GM04503 (cell line): ENCODE measurements at places on chromosomes 12 and 14.

GRCh38 chr12:6592087-6592486, 15.1 kb downstream of the CHD4 start:
- no peak for DNase-seq

GRCh38 chr12:12577786-12578185, 15.1 kb upstream of the DUSP16 start:
- no peak for DNase-seq

GRCh38 chr14:82080370-82080769, 546.7 kb upstream of the SEL1L start:
- no peak for DNase-seq

DNA sequence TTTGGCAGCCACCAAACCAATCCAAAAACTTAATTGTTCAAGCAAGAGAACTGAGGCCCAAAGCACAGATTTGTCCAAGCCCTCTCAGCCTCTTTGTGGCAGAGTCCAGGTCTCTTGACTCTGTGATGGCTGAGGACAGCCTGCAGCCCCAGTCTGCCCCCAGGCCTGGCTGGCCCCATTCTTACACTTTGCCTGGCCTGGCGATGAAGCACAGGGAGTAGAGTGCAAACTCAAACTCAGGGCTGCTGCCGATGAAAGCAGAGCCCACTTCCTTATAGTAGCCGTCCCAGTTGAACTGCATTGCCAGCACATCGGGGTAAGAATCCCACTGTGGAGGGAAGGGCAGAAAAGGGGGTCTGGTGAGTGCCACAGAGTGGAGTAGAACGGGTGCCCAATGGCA, 5.6 kb upstream of the RPAP3 start:
- no peak for DNase-seq

GRCh38 chr12:25365340-25365730, 114.6 kb upstream of the KRAS start:
- no peak for DNase-seq

GRCh38 chr12:124852911-124853427, 10.7 kb downstream of the SCARB1 start:
- no peak for DNase-seq

DNA sequence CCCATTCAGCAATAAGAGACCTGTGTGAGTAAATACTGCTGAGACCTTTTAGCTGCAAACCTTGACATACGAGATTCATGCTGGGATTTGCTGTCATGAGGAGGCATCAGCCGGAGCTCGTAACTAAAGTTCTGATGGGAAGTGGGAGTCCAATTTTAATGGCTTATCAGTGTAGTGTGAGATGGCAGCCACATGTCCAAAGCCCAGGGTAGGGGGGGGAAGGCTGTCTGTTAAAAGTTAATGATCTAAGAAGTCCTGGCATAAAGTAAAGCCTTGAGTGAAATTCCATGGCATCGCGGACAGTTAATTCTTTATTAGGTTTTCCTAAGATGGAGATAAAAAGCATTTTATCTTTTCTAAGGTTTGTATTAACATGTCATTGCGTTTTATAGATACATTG, 240.0 kb downstream of the AACS start:
- DNase-seq: no peak

- DNase-seq: peak; percentile 55
Measured at GRCh38 chr12:12735301-12735700, 18.1 kb downstream of the CDKN1B start.

DNA sequence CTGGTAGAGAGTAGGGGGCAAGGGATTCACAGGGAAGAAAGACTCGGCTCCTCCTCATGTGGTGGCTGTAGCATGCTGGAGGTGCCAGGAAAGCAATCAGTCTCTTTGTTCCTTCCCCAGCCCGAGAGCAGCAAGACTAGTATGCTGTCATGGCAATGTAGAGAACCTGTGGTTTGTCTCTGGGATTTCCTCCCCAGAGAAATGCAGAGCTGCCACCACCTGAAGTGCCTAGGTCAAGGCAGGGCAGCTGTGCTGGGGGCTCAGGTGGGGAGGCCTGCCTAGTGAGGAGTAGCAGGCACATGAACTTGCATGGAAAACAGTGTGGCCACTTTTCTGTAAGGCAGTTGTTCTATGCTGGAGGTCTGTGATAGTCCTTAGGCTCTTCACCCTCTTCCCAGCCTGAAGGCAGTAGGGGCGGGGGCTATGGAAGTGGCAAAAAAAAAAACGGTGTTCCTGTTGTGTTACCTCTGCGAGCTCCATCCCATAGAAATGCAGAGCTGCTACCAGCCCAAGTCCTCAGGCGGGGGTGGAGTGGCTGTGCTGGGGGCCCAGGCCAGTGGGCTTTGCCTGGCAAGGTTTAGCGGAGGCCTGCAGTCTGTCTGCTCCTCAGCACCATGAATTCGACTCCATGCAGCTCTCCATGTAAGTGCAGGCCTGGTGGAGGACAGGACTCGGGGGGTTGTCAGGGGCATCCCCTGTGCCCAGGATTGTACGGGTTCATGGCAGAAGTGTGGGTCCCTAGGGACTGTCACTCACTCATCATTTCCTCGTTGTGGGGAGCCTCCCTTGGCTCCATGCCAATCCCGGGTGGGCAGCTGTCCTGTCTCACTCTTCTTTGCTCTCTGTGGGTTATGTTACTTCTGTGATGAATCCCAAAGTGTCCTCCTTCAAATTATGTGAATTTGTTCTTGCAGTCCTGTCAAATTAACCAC, 4.1 kb upstream of the CLEC4D start:
- DNase-seq: no peak

DNA sequence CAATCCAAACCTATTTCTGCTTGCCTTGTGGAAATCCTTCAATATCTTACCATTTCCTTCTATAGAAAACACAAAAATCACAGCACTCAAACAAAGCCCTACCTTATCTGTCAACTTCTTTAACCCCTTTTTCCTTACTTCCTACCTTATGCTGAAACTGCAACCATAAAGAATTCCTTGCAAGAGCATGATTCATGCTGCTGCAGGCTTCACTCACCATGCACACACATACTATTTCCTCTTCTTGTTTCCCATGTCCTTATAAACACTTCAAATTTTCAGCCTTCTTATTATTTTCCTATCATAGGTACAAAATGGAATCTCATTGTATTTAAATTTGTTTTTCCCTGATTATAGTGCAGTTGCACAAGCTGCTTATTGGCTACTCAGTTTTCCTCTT, 23.3 kb downstream of the LMNTD1 start:
- no peak for DNase-seq

- DNase-seq: peak; percentile 14
Measured at GRCh38 chr14:30114051-30114450, 186.4 kb upstream of the PRKD1 start.

DNA sequence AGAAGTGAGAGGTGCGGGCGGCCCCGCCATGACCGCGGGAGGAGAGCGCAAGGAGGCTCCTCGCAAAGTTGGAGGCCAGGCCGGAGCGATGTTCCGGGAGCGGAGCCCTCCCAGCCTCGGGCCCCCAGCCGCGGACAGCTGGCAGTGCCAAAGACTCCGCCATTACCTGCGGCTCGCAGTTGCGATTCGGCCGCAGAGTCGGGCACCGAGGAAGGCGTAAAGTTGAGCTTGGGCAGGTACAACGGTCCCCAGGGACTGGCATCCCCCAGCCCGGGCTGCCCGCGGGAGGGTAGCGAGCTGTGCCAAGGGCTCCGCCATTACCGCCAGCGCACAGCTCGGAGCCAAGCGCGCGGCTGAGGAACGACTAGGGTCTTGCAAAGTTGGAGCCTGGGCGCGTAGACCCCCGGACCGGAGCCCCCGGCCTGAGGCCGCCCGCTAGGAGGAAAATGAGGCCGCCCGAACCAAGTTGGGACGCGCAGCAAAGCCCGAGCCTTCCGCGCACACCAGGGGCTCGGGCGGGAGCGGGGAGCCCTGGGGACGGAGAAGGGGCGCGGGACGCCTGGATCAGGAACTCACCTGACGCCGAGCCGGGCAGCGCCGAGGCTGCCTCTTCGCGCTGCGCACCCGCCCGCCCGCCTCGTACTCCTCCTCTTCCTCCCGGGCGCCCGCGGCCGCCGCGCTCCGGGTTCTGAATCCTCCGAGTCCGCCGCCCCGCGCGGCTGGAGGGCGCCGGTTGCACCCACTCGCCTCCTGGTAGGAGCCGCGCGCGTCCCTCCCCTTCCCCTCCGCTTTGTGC, 677 bp downstream of the NOS1 start:
- no peak for DNase-seq

DNA sequence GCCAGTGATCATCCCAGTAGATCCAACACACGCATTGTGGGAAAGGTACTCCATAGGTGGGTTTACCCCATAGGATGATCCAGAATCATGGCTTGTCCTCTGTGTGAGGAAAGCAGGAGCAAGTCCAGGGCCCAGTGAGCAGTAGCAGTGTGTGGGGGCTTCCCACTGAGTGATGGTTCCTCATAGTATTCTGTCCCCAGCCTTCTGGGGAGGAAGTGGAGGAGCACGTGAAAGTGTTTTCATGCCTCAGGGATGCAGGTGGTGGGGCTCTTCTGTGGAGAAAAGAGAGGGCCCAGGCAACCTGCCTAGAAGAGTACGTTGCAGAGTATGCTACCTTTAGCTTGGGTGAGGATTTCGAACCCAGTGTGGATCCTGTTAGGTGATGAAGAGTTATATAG, 56.5 kb downstream of the SUSD6 start:
- no peak for DNase-seq

GRCh38 chr14:104215706-104216334, 77.4 kb downstream of the KIF26A start:
- DNase-seq: no peak

DNA sequence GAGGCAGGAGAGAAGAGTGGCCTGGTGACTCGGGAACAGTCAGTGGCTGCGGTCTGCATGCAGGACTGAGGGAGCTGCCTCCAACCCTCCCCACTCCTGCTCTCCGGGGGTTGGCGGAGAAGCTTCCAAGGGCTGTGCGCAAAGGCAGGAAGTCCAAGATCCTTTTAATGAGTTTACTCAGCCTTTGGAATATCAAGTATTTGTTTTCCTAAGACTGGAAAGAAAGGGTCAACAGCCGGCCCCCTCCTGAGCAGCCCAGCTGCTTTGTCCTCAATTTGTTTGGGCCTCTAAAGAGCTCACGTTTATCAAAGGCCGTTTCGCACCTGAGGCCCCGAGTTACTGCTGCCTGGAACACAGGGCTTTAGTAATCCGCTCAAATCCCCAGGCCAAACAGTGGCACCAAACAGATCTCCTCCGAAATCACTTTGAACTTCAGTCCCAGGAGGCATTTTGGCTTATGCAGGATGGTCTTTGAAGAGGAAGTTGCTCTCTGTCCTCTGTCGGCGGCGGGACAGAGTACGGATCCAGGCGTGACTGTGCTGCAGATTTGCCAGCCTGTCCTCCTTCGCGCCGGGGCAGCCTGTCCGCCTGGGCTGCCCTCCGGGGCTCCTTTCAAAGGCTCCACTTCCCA, 117.2 kb upstream of the FZD10 start:
- no peak for DNase-seq

GRCh38 chr12:90902596-90902995, 52.4 kb downstream of the CCER1 start:
- DNase-seq: no peak

DNA sequence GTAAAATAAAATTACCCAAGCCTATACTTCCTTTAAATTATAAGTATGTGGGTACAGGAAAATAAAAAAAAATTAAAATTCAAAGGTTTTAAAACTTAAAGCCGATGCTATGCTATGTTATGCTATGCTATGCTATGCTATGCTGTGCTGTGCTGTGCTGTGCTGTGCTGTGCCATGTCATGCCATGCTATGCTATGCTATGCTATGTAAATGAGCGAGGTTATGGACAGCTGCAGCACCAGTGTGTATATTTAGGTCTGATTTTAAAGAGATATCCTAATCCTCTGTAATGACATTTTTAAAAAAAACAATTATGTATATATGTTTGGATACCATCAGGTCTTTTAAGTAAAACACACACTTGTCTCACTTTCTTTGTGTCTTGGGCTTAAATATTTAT, 1822.0 kb upstream of the SEL1L start:
- no peak for DNase-seq

GRCh38 chr14:28102814-28103213, 663.8 kb upstream of the FOXG1 start:
- no peak for DNase-seq

DNA sequence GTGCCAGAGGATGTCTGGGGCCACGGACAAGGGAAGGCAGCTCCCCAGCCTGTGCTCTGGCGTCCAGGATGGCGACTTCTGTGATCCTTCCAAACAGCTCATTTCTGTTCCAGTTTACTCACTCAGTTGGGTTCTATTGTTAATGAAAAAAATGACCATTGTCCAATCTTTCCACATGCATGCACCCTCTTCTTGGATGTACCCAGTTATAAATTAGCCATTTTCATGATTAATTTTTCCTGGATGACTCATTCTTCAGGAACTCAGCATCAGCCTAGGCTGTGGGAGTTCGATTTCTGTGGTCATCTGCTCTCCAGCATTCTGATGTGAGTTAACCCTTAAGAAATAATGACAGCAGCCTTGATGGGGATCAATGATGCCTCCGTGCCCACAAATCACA, 926.8 kb downstream of the BCL11B start:
- no peak for DNase-seq

- no peak for DNase-seq
Measured at GRCh38 chr12:104263026-104263425, 40.5 kb upstream of the EID3 start.

DNA sequence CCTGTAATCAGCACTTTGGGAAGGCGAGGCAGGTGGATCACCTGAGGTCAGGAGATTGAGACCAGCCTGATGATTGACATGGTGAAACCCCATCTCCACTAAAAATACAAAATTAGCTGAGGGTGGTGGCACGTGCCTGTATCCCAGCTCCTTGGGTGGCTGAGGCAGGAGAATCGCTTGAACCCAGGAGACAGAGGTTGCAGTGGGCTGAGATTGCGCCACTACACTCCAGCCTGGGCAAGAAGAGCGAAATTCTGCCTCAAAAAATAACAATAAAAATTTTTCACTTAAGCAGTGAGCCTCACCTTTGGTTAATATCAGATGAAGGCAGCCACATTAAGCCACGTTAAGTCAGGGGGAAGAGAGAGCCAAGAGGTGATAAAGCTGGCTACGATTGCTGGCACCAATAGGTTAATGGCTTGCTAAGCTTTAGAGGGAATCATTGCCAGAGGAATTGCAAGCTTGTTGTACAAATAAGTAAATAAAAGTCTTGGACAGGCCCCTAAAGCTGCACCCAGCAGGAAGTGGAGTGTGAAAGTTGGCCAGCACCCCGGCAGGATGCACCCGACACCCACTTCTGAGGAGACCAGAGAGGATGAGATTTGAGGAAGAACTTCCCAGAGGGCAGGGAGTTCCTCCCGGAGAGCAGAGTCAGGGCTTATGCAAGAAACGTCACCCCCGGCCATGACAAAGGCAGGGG, 41.3 kb upstream of the TESC start:
- no peak for DNase-seq

DNA sequence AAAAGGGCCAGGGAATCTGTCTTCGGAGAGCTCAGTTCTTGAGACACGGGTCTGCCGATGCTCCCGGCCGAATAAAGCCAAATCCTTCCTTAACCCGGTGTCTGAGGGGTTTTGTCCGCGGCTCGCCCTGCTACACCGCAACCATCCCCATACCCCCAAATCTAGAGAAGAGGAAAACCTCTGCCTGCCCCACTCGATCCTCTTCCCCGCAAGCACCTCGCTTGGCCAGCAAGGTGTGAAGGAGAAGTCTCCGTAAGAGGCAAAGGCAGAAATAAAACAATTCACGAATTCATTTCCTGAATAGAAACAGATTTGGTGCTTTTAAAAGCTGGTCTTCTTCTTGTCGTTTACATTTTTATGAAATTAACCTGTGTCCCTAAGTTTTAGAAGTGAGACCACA, 67.3 kb upstream of the GALNT9 start:
- DNase-seq: no peak

- no peak for DNase-seq
Measured at GRCh38 chr14:65927931-65928356, 515.4 kb downstream of the FUT8 start.
